ENCODE measurements at places on chromosomes 11 and 22. TPM values are rescaled to one million over a fixed set of nuclear protein-coding genes. Genes with fewer than 3 reads are reported as not detected.

The E2F8 gene
- total RNA-seq: 3.2 TPM

The C1QTNF5 gene
- total RNA-seq: 20.0 TPM

The CREB3L1 gene
- 40.5 TPM for total RNA-seq

The C2CD3 gene
- 29.8 TPM for total RNA-seq

The POLR2F gene
- 58.3 TPM for total RNA-seq

The TMEM223 gene
- 16.2 TPM for total RNA-seq

The CHRDL2 gene
- 5.2 TPM for total RNA-seq

The SPTBN2 gene
- 26.4 TPM for total RNA-seq

The PLAAT5 gene
- total RNA-seq: 4.6 TPM

The ACTN3 gene
- not detected for total RNA-seq

The SERHL2 gene
- total RNA-seq: 3.0 TPM

The LARGE2 gene
- total RNA-seq: 12.7 TPM

The TRIM49 gene
- not detected for total RNA-seq

The TIMM10 gene
- 39.6 TPM for total RNA-seq

The FJX1 gene
- 6.6 TPM for total RNA-seq

The OR51G2 gene
- not detected for total RNA-seq

The CDC42EP1 gene
- total RNA-seq: 84.3 TPM

The PRRG4 gene
- 14.2 TPM for total RNA-seq

The PHOX2A gene
- total RNA-seq: not detected

The TBRG1 gene
- 41.9 TPM for total RNA-seq

The SCUBE2 gene
- total RNA-seq: 2.7 TPM

The KRTAP5-10 gene
- not detected for total RNA-seq

The EMID1 gene
- total RNA-seq: 17.7 TPM

The ISX gene
- total RNA-seq: not detected

The PANX2 gene
- total RNA-seq: 2.1 TPM

The ZFPL1 gene
- 32.6 TPM for total RNA-seq

The TMPRSS13 gene
- 4.6 TPM for total RNA-seq

The ADSL gene
- 40.4 TPM for total RNA-seq

The TRIM49C gene
- total RNA-seq: not detected

The FAM83F gene
- total RNA-seq: 0.64 TPM

The CARD16 gene
- total RNA-seq: 56.3 TPM

The SERGEF gene
- 25.4 TPM for total RNA-seq

The PIK3IP1 gene
- total RNA-seq: 41.5 TPM

The DMC1 gene
- total RNA-seq: 2.1 TPM

The RFPL1 gene
- total RNA-seq: not detected

The HORMAD2 gene
- not detected for total RNA-seq

The PRR33 gene
- not detected for total RNA-seq

The C1QTNF4 gene
- total RNA-seq: 1.3 TPM

The KCNJ11 gene
- total RNA-seq: 7.2 TPM

The PRR5L gene
- total RNA-seq: 22.2 TPM

The KCNJ1 gene
- not detected for total RNA-seq

The C22orf42 gene
- total RNA-seq: not detected

The CD3D gene
- total RNA-seq: 3.3 TPM

The MPZL3 gene
- 13.2 TPM for total RNA-seq

The DEFB131B gene
- total RNA-seq: not detected

The KRTAP5-2 gene
- not detected for total RNA-seq

The APOA4 gene
- total RNA-seq: not detected

The TSGA10IP gene
- not detected for total RNA-seq

The MS4A12 gene
- total RNA-seq: not detected

The MB gene
- total RNA-seq: 3.3 TPM

The ASRGL1 gene
- total RNA-seq: 26.6 TPM

The ZC3H7B gene
- total RNA-seq: 50.4 TPM

The PATE2 gene
- total RNA-seq: not detected

The MICAL2 gene
- 293 TPM for total RNA-seq

Data from left lung (tissue), 14 donors.